Vagina (tissue), 2 donors: ENCODE measurements at places on chromosomes 1 and 21.

DNA sequence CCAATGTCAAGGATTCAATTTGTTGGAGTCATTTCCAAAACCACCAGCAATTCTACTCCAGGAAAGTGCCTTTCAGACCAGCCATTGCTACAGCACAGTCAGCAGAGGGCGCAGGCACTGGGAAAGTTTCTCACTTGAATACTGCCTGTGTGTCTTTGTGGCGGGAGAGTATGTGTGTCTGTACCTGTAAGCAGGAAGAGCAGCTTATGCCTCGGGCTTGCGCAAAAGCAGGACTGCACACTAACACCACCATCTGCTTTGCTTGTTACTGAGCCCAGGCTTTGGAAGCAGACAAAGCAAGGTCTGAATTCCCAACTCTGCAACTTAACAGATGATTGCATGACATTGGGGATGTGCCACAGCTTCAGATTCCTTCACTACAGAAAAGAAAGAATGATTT, 7.0 kb upstream of the CTSE start:
- DNase-seq: no peak

GRCh38 chr1:13514821-13515220, 1.0 kb upstream of the LRRC38 start:
- no peak for DNase-seq

DNA sequence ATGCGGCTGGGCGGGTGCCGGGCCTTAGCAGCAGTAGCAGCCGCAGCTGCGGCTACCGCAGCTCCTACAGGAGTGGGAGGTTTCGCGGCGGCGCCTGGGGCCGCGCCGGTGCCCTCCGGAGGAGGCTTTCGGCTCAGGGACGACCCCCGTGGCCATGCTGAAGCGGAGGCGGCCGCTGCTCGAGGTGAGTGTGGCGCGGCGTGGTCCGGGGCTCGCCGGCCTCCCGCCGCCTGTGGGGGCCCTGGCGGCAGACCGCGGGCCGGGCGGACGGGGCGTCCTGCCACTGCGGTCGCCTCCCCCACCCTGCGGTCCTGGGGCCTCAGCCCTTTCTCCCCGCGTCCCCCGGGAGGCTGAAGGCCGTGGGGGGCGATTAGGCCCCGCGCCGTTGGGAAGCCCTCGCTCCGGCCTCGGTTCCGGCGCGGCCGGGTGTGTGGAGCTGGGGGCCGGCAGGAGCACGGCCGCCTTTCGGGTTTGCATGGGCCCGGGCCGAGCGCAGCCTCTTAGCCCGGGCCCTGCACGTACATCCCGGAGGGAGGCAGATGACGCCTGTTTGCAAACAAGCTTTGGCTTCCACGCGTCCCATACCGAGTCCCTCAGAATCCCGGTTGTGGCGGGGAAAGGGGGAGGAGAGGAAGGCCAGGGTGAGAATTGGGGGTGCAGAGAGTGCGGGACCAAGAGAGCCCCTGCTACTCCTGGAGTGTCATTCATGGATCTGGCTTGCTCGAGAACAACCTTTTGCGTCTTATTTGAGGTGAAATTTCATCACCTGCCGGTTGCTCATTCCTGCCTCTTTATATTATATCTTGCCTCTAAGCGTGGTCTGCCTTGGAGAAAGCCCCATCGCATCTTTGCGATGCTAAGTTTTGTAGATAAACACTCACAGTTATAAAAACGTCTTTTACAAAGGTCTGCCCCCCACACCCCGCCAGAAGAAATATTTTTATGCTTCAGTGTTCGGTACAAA, 613 bp downstream of the ZFYVE9 start:
- DNase-seq: no peak

DNA sequence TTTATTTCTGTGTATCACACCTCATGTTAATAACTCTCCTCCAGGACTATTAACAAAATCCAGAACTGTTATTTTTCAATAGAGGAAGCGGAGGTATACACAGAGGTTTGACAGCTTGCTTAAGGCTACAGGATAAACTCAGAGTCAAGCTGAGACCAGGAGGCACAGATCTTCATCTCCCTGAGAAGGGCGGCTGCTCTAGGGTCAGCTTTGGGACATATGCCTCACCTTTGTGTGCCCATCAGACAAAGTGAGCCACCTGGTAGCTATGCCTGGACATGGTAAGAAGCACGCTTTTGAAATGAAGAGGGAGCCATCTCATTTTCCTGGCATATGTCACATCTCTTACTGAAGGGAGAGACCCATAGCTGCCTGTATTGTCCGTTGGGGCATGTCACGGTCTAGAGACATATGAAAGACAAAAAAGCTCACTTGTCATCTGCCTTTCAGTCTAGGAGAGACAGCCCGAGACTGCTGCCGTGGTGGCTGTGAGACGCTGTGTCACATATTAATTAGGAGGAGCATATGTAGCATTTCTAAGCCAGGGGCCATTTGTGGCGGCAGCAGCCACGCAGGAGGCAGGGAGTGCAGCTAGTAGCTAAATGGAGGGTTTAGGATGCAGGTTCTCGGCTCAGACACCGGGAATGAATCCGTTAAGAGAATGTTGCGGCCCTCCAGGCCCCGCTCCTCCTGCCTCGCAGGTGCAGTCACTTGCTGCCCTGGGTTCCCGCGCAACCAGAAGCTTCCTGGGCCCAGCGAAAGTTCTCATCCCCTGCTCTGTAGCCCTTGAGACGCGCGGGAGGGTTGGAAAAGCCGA, 161.3 kb upstream of the C1orf21 start:
- DNase-seq: no peak

- no peak for DNase-seq
Observed at GRCh38 chr1:64124704-64125440, 78.6 kb upstream of the UBE2U start.

GRCh38 chr21:37463083-37463801, 96.7 kb downstream of the DYRK1A start:
- no peak for DNase-seq
